ENCODE measurements at places on chromosomes 2 and 18. TPM values are rescaled to one million over a fixed set of nuclear protein-coding genes. Genes with fewer than 3 reads are reported as not detected.

KCNG2 gene
- total RNA-seq = 0.12 TPM

FTCDNL1 gene
- 1.4 TPM for total RNA-seq

ANKRD62 gene
- total RNA-seq = not detected

ERBB4 gene
- total RNA-seq = 5.0 TPM

SLC38A11 gene
- not detected for total RNA-seq

IL1RL2 gene
- total RNA-seq = 4.3 TPM

INPP5D gene
- total RNA-seq = 0.83 TPM

OTX1 gene
- 0.12 TPM for total RNA-seq

MPHOSPH10 gene
- total RNA-seq = 23.0 TPM

TMEM163 gene
- total RNA-seq = 0.08 TPM

SLC5A7 gene
- not detected for total RNA-seq

STPG4 gene
- 0.23 TPM for total RNA-seq

CYP26B1 gene
- total RNA-seq = 2.9 TPM

SP140 gene
- total RNA-seq = not detected

ZNF385B gene
- not detected for total RNA-seq

OR6B2 gene
- total RNA-seq = not detected

SP5 gene
- total RNA-seq = not detected

C2orf80 gene
- total RNA-seq = not detected

SERPINB8 gene
- total RNA-seq = 6.6 TPM

MYO1B gene
- 88.9 TPM for total RNA-seq

UGT1A10 gene
- total RNA-seq = not detected

PLCL1 gene
- 2.5 TPM for total RNA-seq

MYOM1 gene
- total RNA-seq = 0.98 TPM

Measured in smooth muscle cell of the coronary artery (primary cell).